Stimulated activated CD8-positive, alpha-beta memory T cell treated with anti-CD3 and anti-CD28 coated beads, Interleukin-4, amount 100 ng/mL, for 24 hours (primary cell): ENCODE measurements at places on chromosomes 5 and 9.

- DNase-seq: no peak
Observed at GRCh38 chr9:34685591-34685990, 5.5 kb downstream of the CCL19 start.

DNA sequence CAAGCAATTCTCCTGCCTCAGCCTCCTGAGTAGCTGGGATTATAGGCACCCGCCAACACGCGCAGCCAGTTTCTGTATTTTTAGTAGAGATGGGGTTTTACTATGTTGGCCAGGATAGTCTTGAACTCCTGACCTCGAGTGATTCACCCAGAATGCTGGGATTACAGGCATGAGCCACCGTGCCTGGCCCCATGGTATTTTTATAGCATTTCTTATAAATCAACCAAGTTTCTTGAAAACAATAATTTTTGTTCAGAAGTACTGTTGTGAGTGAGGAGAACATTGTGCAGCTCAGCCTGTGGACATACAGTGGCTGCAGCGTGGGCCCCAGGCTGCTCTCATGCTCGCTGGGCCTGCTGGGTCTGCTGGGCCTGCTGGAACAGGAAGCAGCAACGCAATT, 45.3 kb downstream of the MAP1B start:
- DNase-seq: no peak

DNA sequence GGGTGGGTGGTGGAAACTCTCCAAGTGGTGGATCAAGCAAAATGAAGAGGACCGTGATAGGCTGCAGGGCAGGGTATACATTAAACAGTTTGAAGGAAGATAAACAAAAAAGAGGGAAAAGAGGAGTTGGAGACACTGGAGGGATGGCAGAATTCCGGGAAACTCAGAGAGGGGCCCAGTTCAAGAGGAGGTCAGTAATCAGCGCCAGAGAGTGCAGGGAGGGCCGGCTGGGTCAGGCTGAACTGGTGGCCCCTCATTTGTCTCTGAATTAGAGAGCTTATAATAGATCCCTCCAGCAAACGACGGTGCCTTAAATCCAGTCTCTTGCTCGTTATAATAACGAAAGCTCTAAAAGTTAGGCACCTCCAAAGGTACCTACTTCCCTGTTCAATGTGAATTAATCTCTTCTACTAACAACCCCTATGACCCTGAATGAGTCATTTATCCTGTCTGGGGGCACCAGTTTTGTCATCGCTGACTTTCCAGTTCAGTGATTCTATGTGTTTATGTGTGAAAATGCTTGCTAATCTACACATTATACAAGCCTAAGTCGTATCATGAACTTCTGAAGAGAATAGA, 2.4 kb upstream of the ZSWIM6 start:
- DNase-seq: no peak

GRCh38 chr5:32511776-32512374, 67.3 kb upstream of the ZFR start:
- no peak for DNase-seq

DNA sequence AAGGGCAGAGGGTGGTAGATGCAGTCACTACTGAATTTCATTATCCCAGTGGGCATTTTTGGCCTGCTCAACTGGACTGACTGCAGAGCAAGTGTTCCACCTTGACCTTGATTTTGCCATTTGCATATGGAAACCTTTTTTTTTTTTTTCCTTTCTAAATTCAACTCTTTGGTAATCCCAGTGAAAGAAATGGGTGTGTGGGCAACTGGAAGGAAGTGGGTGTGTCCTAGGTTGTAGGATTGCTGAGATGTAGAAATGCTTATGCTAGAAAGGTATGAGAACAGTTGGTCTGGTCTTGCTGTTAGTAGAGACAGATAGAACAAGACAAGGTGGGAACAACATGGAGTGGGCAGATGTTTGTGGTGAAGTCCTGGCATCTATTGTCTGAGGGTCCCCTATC, 7.8 kb upstream of the IL12B start:
- DNase-seq: no peak

- no peak for DNase-seq
Observed at GRCh38 chr9:126442636-126443035, 116.0 kb downstream of the MVB12B start.

GRCh38 chr9:1871626-1872419, 143.3 kb upstream of the SMARCA2 start:
- DNase-seq: no peak

- no peak for DNase-seq
Observed at GRCh38 chr9:126208216-126208758, 118.3 kb upstream of the MVB12B start.

GRCh38 chr5:31614151-31615020, 24.5 kb upstream of the PDZD2 start:
- no peak for DNase-seq

- DNase-seq: no peak
Observed at GRCh38 chr5:64331597-64332277, 166.1 kb downstream of the RNF180 start.

DNA sequence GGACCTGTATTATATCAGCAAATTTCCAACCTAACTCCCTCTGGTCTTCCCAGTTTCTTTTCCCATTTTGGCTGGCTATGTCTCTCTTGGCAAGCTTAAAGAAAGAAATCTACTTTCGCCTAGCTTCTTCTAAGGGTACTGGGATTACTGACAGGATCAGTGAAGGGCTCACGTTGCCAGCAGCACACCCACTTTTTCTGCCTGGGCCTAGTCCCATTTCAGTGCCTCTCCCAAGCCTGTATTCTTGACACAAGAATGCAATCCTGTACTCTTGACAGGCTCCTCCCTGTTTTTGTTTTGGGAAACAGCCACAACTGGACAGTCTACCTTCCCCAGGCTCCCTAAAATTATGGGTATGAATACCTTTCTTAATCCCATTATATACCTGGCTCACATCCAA, 170.5 kb downstream of the EPB41L4A start:
- DNase-seq: no peak

DNA sequence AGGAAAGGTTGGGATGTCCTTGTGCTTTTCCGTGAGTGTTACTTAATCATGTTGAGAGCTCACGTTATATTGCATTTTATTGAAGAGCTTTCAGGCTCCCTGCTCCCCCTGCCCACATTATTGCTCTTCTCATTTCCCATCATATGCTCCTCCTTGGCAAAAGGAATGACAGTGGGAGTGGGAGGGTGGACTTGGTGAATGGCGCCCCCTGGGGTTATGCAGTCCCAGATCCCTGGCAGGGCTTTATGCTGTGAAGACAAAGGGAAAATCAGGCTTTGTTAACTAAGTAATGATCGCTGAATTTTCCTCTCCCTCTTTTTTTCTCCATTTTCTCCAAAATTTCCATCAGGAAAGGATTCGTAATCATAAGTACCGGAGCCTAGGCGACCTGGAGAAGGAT, 166.6 kb downstream of the SMARCA2 start:
- DNase-seq: no peak

- no peak for DNase-seq
Observed at GRCh38 chr9:121991307-121991661, 101.8 kb downstream of the TTLL11 start.

DNA sequence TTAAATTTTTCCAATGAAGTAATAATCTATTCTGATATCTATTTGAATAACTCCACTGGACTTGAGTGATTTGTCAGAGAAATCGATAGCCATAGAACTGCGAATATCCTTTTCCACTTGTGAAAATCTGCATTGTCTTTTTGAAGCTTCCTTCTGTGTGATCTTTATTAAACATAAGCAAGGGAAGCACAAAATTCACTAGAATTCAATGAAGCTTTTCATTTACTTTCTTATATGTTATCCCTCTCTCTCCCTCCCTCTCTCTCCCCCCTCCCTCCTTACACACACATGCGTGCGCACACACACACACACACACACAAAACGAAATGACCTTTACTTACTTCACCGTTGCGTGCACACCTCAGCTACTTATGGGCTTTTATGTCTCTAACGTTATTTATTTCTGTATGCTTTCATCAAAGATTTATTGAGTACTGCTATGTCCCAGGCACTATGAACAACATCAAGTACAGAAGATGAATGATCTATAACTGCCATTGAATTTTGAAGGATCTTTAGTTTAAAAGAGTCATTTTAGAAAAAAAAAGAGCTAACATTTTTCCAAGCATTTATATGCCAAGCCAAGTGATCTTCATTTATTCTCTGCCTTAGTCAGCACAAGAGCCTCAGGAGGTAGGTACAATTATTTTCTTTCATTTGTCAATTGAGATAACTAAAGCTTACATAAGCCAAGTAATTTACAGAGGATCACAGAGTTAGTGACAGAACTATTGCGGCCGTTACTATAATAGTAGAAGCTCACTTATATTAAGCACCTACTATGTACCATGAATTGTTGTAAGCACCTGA, 32.8 kb upstream of the CCNG1 start:
- no peak for DNase-seq

DNA sequence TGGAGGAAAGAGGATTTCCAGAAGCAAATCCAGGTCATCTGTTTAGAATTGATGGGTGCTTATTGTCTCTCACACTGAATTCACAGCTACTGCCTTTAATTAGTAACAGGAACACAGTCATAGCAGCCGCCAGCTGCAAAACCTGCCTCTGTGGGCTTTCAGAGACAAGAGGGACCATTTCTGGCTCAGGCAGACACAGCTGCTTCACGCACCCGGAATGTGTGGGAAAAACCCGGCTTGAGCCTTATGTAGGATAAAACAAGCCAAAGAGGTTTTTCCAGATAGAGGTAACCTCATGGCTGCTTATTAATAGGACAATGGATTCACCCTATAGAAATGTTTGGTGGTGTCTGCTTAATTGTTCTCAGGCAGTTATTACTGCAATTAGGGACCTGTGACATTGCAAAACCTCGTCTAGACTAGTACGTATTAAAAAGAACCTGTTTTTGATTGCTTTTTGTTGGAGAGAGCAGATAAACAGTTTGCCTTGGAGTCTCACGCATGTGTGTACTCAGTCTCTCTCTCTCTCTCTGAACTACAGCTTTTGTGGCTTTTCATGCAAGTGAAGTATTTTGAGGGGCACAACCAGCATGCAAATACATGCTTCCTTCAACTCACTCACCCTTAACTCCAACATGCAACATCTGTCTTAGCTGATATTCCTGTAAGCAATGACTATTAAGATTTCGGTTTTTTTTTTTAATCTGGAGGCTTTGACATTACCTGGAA, 302.7 kb downstream of the PLK2 start:
- no peak for DNase-seq

DNA sequence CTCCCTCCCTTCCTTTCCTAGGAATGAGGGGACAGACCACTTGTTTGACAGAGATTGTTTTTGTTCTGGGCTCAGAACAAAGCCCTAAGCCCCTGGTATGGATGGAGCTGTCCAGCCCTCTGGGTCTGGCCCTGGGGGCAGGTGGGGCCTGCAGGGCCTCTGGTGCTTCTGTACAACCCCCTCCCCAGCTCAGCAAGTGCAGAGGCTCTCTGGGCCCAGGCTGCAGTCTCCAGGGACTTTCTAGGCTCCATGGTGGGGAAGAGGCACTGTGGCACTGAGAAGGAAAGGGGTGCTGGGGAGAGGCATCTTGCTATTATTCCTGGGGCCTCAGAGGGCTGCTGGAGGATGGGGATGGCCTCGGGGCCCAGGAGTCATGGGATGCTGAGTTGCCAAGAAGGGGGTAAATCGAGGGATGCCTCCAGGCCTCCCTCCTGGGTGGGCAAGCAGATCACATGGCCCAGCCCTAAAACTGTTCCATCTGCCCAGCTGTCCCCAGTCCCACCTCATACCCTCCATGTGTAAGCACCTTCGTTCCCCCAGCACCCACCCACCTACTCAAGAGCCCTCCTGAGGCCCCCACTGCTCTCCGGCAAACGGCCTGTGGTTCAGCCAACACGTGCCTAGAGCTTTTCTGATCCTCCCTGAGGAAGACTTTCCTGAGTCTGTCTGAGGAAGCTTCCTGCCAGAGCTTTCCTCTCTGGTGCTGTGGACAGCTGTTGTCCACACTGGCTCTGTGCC, 225.7 kb downstream of the CACNA1B start:
- no peak for DNase-seq

- no peak for DNase-seq
Observed at GRCh38 chr9:114853071-114853855, 47.4 kb upstream of the TNFSF15 start.

DNA sequence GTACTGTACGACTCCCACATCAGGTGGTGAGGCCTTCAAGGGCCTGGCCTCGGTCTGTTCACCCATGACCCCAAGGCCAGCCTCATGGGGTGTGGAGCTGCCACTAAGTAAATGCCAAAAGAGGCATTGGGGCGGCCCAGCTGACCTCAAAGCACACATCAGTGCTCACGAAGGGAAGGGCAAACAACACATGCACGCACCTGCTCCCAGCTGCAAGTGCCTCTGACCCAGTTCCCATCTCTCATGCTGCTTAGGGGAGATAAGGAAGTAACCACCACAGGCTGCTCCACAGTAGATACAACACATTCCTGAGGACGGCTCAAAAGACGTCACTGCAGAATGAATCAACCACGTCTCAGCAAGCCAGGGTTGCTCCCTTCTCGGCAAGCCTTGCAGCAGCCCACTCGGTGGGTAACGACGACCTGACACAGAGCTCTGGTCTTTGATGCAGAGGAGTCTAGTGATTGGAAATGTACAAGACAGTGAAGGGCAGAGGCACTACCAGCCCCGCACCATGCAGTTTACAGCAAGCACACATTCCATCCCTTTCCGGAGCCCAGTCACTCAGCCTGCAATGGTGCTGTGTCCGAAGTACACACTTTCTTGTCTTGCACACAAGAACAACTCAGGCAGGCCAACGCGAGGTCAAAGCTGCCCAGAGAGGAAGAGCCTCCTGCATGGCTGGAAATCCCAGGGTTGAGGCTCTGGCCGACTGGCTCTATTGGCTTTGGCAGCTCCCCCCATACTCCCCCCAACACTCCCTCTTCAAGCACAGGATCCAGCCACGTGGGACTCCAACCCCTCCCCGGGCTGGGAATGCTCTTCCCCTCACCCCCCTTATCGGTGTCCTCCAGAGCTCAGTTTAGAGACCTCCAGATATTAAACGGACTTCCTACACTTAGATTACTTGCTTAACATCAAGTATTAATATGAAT, 31.8 kb downstream of the FABP6 start:
- no peak for DNase-seq

DNA sequence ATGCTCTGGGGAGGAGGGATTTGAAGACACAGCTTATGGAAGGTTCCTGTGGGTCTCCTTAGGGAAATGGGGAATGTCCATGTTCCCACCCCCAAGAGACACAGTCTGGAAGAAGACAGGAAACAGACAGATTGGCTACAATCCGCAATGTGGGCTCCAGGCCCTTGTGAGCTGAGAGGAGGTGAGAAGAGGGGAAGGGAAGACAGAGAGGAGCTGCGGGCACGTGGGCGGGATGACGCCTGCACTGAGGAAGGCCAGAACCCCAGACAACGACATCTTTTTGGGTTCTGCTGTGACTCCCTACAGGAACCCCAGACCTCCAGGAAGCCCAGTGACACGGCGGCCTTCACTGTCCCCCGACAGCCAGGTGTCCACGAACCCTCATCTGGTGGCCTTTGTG, 29.9 kb upstream of the NKD2 start:
- no peak for DNase-seq

- no peak for DNase-seq
Observed at GRCh38 chr9:6598249-6598725, 47.2 kb downstream of the GLDC start.

GRCh38 chr9:89706086-89706485, 101.3 kb downstream of the GADD45G start:
- DNase-seq: no peak
